ENCODE measurements at places on chromosomes 1 and 21.

DNA sequence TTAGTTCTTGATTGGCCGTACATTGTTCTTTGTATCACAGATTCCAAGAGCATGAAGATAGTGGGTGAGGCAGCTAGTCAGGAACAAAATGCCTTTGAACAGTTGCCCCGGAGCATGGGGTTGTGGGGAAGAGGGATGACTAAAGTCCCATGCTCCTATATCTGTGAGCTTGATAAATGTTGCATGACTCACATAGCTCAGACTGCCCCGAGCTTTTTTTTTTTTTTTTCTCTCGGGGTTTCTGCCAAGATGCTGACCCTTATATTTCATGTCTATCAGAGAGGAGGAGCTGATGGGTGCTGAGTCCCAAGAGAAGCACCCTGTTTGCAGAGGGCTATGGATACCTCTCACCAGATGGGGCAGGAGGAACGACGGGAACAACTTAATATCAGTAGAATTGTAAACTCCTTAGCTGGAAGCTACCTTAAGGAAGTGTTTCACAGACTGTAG is 40.6 kb downstream of the SRRM1 start:
- DNase-seq: no peak

- no peak for DNase-seq
Measured at GRCh38 chr1:1298861-1299685, 8.7 kb downstream of the ACAP3 start.

DNA sequence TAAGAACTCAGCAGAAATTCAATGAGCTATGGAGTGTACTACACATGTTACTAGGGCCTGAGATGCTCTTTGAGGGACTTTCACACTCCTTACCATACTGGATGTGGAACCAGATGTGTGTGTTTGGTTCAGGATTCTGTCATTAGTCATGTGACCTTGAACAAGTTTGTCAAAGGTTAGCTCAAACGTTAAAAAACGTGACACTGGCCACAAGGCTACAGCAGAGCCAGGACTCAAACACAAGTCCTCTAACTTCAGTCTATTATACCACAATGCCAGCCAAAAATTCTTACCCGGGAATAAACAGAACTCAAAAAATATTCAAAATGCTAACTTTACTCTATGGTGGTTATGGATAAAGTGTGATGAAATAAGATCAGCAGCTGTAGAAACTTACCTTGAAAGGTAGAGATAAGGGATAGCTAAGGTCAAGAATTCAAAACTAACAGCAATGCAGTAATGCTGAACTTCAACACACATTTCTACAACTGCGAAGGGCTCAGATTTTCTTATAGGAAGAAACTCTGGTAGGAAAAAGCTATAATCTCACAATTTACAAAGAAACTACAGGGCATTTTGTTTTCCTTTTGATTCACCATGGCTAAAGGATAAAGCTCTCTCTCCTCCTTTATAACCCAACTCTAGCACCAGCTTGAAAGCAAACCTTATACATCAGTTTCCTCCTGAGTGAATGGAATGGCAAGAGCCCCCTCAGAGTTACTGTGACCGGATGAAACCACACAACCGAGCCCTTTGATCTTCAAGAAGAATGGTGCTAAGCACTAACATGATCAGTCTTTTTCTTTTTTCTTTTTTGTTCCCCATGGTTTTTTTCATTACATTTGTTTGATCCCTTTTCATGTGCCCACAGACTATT is 233.9 kb downstream of the SLC45A1 start:
- no peak for DNase-seq

- no peak for DNase-seq
Measured at GRCh38 chr1:41503538-41504113, 19.1 kb upstream of the EDN2 start.

- no peak for DNase-seq
Measured at GRCh38 chr1:104353580-104353979, 603.9 kb downstream of the AMY1C start.

DNA sequence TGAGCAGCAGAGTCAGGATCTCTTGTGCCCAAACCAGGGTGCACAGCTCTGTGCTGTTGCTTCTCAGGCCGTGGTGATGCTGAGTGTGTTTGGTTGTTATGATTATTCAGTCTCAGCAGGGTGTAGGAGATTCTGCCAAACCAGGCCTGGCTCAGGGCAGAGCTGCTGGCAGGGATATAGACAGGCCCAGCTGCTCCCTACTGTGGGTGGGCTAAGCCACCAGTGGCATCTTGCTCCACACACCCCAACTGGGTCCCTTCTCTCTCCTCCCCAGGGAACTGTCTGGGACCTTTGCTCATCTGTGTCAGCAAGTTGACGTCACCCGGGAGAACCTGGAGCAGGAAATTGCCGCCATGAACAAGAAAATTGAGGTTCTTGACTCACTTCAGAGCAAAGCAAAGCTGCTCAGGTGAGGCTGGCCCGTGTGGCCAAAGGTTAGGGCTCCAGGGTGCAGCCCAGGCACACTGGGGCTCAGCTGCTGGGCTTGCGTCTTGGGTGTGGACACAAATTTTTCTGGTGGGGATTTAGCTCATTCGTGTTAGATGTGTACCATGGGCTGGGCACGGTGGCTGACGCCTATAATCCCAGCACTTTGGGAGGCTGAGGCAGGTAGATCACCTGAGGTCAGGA is 9.9 kb upstream of the MIIP start:
- no peak for DNase-seq

DNA sequence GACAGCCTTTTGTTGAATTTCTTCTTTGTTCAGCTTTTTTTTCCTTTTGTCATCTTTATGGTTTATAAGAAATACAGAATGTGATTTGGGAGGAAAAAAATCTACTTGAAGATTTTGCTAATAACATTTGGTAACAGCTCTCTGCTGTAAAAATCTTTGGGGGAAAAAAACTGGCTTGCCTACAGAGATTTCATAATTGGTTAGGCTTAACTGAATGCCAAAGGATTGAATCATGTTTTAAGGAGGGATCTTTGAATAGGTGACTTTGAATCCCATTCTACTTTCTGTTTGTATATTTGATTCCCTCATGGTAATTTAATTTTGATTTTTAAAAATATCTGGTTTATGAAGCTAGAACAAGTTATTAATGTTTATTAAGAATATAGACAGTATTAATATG is 3.2 kb downstream of the BTF3L4 start:
- no peak for DNase-seq

DNA sequence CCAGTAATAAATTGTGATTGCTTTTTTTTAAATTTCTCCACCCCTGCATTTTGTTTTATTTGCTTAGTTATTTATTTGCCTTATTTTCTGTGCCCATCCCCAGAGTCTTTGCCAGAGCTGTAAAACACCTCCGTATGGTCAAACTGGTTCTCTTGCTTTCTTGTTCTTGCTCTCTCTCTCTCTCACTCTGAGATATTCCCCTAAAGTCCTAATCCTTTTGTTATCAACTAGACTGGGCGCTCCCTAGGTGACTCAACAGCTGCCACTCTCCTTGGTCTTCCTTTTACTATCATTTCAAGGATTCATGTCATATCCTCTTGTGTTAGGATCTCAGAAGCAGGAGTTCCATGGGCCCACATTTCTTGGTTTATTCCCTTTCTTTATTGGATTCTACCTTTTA is 160.0 kb downstream of the PRDM2 start:
- no peak for DNase-seq

GRCh38 chr1:54114955-54115354 is 37.8 kb downstream of the CDCP2 start:
- DNase-seq: no peak

GRCh38 chr1:65793359-65793732 is 651 bp downstream of the PDE4B start:
- no peak for DNase-seq

GRCh38 chr21:37783016-37783415 is 133.2 kb downstream of the KCNJ6 start:
- no peak for DNase-seq

GRCh38 chr1:148372731-148373130 is 110.4 kb downstream of the PPIAL4G start:
- DNase-seq: no peak

DNA sequence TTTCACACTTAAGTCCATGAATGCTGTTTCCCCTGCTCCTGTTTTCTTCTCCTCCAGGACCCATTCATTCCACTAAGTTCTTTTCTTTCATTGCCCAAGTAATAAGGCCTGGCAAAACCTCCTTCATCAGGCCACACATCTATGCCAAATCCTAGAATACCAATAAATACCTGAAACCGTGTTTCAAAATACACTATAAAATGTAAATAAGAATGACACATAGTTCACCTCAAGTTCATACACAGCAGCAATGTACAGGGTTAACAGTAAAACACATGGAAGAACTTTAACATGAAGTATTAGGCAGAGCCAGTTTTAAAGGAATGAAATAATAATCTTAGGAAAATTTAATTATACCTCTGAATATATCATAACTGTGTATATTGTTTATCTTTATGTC is 86.7 kb upstream of the L1TD1 start:
- no peak for DNase-seq

GRCh38 chr1:20732071-20732587 is 374 bp downstream of the SH2D5 start:
- no peak for DNase-seq

- no peak for DNase-seq
Measured at GRCh38 chr1:58574816-58575215, 2.2 kb downstream of the TACSTD2 start.

GRCh38 chr1:52037909-52038308 is 4.3 kb upstream of the KTI12 start:
- no peak for DNase-seq

DNA sequence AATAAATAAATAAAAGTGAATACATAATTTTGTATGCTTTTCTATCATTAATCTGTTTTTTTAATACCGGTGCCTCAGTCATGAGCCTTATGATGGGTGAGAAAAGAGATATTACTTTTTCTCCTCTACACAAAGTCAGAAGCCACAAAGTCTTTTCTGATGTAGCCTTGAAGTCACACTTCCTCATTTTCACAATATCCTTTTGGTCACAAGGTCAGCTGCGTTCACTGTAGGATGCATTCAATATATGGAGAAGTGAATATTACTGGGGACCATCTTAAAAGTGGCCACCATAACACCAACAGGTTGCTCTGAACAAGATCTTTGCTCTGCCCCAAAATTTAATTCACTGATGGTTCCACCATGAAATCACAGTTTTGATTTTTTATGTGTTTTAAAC is 83.3 kb upstream of the TNR start:
- DNase-seq: no peak

DNA sequence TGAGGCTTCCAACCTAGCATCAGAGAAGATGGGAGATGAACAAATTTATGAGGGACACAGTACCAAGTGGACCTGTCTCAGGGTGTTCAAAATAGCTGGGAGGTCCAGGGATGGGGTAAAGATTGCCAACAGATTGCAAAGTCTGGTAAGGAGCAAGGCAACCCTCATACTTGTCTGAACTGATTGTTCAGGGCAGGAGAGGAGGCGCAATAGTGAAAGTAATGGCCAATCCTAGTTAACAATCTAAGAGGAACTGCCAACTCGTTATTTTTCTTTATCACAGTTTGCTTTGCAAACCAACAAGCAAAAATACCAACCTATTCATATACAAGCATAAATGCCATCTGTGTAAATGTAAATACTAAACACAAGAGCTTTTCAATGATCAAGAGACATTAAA is 78.4 kb upstream of the S1PR1 start:
- no peak for DNase-seq

- DNase-seq: peak; percentile 34
Measured at GRCh38 chr1:31745096-31745945, 18.8 kb downstream of the ADGRB2 start.

DNA sequence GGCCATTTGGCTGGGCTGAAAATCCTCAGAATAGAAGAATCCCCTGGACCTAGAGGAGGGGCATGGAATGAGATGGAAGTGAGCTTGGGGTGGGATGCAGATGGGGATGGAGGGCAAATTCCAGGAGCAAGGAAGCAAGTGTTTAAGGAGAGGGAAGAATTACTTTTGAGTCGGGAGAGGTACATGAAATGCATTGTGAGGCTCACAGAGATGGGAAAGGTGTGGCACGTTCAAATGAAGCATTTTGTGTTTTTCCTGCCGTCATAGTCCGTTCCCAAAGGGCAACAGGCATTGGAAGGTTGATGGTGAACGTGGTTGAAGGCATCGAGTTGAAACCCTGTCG is 30.5 kb downstream of the ATP5PO start:
- DNase-seq: no peak

DNA sequence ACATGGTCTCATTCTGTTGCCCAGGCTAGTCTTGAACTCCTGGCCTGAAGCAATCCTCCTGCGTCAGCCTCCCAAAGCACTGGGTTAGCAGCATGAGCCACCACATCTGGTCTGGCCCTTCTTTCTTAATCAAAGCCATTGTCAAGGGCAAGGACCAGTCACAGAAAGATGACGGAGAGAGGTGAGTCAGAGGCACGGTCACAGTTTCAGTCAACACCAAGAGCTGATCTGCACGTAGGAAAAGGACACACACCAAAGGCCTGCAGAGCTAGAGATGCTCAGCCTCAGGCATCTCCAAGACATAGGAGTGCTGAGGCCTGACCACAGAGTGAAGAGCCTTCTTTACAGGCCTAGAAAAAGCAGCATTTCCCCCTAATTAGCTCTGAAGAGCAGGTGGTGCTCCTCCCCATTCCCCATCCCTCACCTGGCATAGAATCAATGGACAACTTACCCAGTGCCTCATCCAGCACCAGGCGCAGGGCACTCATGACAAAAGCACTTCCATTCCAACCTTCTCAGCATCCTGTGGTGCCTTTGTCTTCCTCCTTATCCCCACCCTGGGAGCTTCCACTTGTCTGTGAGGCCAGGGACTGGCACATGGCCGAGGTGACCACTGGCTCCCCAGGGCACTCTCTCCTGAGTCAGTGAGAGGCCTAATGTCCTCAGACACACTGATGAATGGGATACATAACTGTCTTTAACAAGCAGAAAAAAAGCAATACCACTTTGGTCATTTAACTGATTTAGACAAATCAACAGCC is 139.8 kb downstream of the AJAP1 start:
- DNase-seq: no peak

- no peak for DNase-seq
Measured at GRCh38 chr1:248862695-248862997, 3.8 kb upstream of the ZNF692 start.

- no peak for DNase-seq
Measured at GRCh38 chr1:93680076-93680419, 1.6 kb downstream of the BCAR3 start.

DNA sequence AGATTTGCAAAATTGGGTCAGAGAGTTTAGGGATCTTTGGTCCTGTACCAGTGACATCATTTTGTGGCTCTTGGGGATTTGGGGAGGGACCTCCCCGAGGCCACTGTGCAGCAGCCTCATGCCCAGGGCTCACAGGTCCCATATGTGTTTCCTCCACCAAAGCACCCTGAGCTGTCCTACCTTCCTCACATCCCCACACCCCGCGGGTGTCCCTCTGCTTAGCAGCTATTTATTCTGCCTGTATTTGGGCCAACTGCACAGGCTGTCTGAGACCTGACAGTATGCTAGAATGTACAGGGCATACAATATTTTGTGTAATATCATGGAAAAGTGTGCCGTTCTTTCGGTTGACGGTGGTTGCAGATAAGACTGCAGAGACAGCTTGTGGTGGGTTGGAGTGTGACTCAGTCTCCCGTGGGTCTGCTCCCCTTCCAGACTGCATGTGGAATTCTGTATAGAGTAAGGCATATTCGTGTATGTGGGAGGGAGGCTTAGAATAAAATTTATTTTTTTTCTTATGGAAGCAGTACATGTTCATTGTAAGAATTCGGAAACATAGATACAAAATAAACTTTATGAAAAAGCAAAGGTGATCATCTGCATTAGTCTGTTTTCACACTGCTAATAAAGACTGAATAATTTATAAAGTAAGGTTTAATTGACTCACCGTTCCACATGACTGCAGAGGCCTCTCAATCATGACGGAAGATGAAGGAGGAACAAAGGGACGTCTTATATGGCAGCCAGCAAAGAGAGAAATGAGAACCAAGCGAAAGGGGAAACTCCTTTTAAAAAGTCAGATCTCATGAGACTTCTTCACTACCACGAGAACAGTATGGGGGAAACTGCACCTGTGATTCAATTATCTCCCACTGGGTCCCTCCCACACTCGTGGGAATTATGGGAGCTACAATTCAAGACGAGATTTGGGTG is 84.4 kb downstream of the ADARB1 start:
- DNase-seq: no peak
